Kidney tubule cell (primary cell): ENCODE measurements at places on chromosomes 5 and 9.

DNA sequence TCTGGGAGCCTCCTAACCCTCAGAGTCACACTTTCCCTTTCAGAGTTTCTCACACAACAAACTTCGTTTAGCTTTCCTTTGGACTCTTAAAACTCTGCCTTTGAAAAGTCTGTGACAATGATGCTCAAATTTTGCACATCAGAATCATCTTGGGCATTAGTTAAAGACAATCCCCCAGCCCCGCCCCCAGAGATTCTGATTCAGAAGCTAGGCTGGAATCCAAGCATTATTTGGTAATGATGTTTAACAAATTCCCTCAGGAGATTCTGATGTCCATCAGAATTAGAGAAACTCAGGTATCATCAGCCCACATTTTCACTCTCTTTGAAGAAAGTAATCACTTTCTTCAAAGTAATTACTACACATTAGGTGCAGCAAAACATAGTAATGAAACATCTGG is 9.6 kb upstream of the PLPP1 start:
- no peak for DNase-seq

GRCh38 chr9:101650142-101650541 is 55.4 kb upstream of the PPP3R2 start:
- no peak for DNase-seq

DNA sequence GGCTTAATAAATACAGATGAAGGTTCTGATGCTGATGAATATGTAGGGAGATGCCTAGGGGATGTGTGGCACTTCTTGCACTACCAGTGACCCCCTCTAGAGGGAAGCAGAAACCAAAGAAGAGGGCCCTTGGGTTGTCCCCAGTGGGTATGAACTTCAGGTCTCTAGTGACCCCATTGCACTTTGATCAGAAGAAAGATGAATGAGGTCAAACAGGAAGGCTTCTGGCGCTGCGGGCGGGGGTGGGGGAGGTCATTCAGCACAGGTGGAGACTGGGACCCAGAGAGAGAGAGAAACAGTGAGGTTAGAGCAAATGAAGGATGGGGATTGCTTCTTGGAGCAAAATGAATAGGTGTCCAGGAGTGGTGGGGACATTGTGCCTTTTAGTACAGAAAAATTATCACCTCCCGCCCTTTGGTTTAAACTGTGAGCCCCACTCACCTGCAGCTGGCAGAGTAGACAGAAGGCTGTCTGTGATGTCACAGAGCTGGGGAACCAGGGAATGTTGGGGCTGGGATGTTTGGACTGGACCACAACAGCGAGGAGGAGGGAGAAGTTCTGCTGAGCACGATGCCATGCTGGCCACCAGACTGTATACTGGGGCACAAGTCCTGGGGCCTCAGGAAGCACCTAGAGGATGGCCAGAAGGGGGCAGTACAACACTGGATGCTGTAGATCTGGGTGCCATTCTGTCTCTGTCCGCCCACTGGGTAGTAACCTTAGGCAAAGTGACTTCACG is at the start of gene TEX48:
TEX48 (minus strand) TSS at position 599 of the 739 bp plus-strand sequence. CDS start 10,469 bp downstream, outside the sequence.
- peak; percentile 79 for DNase-seq

DNA sequence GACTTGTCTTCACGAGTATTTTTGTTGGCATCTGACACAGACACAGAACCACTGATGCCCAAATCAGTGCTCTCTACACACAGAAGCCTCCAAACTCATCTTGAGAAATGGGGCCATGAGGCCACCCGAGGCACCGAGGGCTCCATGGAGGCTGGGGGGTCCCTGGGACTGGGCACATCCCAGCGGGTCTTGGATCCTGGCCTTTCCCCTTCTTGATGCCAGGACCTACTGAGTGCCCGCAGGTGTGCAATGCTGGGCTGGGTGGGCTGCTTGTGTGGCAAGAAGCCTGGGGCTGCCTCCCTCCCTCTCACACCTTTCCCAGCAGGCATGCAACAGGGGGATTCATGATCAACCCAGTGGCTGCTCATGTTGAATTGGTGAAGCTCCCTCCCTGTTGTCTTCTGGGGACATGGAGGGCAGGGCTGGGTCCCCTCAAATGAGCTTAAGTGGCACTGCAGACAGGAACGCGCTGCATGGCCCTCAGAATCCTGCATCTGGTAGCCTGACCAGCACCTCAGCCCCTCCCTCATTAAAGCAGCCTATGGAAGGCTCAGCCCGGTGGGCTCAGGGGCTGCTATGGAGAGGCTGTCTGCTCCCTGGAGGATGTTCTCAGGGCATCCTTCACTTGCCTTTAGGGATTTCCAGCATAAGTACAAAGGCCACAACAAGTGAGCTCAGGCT is 63.7 kb upstream of the SIMC1 start:
- no peak for DNase-seq

DNA sequence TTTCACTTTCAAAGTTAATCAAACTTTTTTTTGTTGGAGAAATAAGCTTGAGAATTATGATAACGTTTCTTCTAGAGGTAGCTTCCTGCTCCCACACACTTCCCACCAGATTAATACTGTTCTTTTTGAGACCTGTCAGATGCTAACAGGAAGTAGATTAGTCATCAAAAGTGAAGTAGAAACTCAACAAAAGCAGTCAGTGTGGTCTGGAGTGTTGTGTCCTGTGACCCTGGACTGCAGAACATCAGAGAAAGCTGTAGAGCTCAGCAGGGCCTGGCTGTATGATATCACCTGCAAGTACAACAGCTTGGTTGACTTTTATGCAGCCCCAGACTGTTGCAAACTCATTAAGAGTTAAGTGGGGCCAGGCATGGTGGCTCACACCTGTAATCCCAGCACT is 495.7 kb upstream of the CYLC2 start:
- DNase-seq, result peak; percentile 31

DNA sequence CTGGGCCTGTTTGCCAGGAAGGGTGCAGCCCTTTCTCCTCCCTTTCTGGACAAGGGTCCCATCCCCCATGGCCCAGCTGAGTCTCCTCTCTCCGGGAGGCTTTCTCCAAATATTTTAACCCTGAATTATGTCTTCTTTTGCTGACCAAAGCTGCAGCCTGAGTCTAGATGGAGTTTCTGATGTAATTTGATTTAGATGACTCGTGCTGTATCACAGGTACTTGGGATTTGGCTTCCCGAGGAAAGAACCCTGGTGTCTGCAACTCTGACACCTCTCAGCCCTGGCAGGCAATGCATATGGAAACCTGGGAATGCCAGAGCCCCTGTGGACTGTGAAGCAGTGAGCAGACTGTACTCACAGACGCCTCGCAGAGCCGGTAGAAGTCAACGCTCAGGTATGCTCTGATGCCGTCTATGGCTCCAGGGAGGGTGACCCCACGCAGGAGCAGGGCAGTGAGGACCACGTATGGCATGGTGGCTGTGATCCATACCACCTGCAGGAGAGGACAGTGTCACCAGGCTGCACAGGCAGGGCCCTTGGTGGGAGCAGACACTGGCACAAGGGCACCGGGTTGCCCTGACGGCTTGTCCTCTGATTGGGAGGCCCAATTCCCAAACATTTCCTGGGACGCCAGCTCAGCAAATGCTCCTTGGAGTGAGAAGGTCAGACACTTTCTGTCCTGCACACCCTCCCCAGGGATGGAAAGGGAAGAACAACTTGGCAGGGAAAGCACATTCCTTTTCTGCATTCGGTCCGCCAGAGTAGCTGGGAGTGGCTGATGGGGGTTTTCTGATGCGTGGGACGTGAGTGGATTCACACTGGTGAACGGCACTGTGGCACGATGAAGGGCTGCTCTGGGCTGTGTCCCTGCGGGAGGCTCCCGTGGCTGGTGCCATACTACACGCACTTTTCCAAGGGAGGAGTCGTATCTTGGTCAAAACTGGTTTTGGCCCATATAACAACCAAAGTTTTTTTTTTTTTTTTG is 24.7 kb downstream of the SLC6A3 start:
- DNase-seq, result peak; percentile 46

- no peak for DNase-seq
These were observed 124.6 kb downstream of the PAM start for GRCh38 chr5:102879741-102880140.

DNA sequence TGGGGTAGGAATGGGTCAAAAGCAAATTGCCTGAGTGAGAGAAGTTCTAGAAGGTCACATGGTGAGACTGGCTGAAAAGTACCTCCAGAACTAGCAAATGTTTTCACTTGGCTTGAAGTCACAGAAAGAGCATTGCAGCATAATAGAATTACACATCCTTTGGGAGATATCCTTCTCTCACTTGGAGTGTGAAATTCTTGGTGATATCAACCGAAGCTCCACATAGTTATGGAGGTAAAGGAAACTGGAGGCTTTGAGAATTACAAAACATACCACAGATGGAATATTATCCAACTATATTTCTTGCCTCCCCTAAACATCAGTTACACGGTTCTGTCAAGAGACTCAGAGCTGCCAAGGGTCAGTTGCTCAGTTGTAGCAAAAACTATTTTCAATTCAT is 182.4 kb downstream of the SEMA5A start:
- DNase-seq, result no peak

GRCh38 chr5:105993027-105993426 is 1677.7 kb downstream of the EFNA5 start:
- DNase-seq, result no peak

DNA sequence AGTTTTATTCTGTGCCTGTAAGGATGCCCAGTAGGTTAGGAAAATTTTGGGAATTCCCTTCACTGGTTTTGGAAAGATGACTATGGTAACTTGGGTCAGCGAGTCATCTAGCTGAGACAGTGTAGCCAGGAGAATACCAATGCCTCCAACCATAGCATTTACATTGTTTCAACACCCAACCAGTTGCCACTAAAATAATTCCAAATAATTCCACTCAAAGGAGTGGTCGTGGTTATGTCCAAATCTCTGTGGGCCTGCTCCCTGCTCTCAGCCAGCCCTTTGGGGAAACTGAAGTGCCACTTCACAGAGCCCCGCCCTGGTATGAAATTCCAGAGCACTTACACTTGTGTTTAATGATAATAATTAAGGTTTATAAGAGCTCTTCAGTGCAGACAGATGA is 310.5 kb downstream of the PLK2 start:
- peak; percentile 60 for DNase-seq

DNA sequence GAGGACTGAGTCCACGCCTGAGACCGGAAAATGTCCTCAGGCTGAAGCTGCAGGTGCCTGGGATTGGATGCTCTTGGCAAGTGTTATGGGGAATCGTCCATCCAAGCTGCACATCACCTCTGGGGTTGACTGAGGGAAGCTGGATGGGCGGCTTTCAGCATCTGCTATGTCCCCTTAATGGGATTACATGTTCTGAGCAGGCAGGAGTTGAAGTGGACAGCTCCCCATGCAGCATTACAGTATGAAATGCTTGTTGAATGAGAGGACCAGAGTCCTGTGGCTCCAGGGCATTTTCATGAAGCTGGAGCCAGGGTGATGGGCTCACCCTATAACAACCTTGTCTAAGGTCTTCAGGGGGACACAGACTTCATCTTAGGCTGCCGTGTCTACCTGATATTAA is 270.9 kb downstream of the HSPA4 start:
- DNase-seq, result no peak

DNA sequence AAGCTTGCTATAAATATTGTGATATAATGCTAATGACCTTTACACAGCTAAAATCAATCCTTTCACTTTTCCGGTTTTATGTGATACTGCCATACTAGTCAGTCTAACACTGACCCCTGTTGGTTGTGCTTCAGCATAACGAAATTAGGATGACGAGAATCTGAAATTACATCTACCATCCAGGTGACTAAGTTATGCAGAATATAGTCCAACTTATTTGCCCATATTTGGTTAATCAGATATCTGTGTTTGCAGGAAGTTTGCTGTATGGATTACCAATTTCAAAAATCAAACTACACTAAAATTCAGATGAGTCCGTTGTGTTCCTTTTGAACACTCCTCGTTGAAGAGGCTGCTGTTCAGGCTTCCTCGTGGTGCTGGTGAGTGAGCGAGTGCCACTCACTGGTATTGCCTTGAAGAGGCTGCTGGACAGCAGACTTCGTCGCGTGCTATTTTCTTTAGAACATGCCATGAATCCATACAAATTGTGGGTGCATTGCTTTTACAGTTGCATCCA is 32.5 kb downstream of the TENT4A start:
- peak; percentile 61 for DNase-seq

DNA sequence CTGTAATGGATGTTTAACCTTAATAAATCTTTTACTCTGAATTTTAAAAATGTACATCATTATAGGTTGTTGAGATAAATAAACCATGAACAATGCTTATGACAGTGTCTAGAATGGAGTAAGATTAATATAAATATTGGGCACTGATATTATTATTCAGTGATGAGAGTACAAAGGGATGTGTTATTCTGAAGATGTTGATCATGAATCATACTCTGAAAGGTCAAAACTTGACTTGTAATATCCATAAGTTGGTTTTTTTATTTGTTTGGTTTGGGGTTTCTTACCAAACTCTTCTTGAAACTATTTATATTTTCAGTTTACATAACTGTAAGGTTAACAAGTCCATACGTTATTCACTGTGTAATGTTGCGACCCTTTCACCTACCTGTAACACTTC is 163.2 kb downstream of the MPDZ start:
- no peak for DNase-seq
